ENCODE measurements at places on chromosomes 3 and 15.

- no peak for DNase-seq
These were observed 513 bp downstream of the CLASP2 start for GRCh38 chr3:33717616-33717865.

- DNase-seq = no peak
These were observed 43.5 kb upstream of the UBE2E1 start for GRCh38 chr3:23762214-23762613.

GRCh38 chr15:85766001-85766831, 28.5 kb downstream of the KLHL25 start:
- no peak for DNase-seq

GRCh38 chr15:31326875-31327668, 437 bp downstream of the KLF13 start:
- no peak for DNase-seq

GRCh38 chr3:185308126-185308754, 54.4 kb upstream of the EHHADH start:
- DNase-seq = peak; percentile 21

- no peak for DNase-seq
These were observed 120.0 kb downstream of the FNDC3B start for GRCh38 chr3:172159376-172159775.

DNA sequence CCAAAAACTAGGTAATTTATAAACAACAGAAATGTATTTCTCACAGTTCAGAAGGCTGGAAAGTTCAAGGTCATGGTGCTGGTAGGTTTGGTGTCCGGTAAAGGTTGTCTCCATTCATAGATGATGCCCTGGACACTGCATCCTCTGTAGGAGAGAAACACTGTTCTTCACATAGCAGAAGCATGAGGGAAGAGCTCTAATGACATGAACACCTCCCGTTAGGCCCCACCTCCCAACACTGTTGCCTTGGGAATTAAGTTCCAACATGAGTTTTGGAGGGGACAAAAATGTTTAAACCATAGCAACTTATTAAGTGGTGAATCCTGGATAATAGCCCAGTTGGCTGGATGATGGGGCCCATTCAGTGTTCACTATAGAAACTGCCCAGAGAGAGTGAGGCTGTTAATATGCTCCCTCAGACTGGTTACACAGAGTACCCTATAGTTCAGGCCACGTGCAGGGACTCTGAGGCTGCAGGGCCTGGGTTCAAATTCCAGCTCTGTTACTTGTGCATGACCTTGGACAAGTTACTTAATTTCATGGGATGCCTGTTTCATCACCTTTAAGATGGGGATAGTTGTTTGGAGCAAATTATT, 37.0 kb downstream of the CCNL1 start:
- no peak for DNase-seq

DNA sequence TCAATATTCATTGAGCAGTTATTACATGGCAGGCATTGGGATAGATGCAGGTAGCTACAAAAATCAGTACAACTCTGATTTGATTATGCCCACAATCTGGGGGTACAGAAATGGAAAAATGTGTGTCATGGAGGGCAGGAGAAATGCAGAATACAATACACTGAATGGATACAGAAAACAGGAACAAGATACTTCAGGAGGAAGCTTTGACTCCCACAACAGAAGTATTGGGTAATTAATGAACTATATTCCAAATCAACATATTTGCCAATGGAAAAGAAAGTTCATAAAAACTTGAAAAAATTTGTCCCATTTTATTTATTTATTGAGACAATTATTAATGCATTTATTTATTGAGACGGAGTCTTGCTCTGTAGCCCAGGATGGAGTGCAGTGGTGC, 207.0 kb downstream of the SUCLG2 start:
- no peak for DNase-seq

DNA sequence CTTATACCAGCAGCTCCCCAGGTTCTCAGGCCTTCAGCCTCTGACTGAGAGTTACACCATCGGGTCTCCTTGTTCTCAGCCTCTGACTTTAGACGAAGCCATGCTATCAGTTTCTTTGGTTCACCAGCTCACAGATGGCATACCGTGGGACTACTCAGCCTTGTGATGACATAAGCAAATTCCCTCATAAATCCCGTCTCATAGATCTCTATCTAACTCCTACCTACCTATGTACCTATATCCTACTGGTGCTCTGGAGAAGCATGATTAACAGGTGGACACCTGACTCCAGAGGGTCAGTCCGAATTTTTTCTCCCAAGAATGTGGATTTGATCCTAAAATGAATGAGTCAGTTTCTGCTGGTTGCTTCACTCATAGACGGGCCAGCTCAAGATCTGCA, 59.1 kb upstream of the CDV3 start:
- no peak for DNase-seq

GRCh38 chr15:64630396-64631107, 144.8 kb downstream of the RBPMS2 start:
- DNase-seq = no peak

- no peak for DNase-seq
These were observed 274.7 kb downstream of the RBMS3 start for GRCh38 chr3:29555590-29555989.
